Stimulated activated CD8-positive, alpha-beta memory T cell treated with anti-CD3 and anti-CD28 coated beads, Interleukin-4, amount 100 ng/mL, for 1 hour (primary cell): ENCODE measurements at places on chromosomes 3 and 15.

DNA sequence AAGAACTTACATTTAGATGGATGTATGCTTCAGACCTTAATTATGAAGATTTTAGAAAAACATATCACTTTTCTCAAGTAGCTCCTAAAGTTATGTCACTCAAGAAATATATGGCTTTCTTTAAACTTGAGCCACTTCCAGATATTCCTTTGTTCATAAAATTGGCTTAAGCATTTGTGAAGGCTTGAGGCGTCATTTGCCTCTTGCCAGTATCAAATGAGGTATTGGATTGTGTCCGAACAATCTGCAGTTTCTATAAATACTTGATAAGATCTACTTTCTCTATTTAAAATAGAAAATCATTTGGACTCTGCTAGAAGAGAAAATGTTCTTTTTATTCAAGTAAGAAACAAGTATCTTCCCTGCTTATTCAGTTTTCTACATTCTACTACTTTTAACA lies 102.6 kb downstream of the RSL24D1 start:
- DNase-seq: no peak

GRCh38 chr3:134357261-134357913 lies 16.9 kb downstream of the AMOTL2 start:
- DNase-seq: no peak

- no peak for DNase-seq
Measured at GRCh38 chr3:106392915-106393314, 524.1 kb upstream of the CBLB start.

DNA sequence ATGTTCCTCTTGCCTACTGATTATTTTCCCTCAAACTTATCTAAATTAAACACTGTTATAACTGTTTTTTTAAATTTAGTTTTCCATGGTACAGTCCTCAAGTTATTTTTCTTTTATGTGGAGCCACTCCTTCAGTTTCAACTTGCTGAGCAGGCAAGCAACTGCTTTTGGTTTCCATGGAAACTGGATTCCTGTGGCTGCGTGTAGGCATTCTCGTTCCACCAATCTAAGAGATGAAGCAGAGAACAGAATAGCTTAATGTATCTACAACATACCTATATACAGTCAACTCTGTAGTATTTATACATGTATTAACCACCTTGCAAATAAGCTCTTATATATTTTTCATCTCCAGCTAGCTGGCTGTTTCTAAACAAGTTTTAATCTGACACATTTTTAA lies 25.8 kb upstream of the ANXA2 start:
- DNase-seq: no peak

DNA sequence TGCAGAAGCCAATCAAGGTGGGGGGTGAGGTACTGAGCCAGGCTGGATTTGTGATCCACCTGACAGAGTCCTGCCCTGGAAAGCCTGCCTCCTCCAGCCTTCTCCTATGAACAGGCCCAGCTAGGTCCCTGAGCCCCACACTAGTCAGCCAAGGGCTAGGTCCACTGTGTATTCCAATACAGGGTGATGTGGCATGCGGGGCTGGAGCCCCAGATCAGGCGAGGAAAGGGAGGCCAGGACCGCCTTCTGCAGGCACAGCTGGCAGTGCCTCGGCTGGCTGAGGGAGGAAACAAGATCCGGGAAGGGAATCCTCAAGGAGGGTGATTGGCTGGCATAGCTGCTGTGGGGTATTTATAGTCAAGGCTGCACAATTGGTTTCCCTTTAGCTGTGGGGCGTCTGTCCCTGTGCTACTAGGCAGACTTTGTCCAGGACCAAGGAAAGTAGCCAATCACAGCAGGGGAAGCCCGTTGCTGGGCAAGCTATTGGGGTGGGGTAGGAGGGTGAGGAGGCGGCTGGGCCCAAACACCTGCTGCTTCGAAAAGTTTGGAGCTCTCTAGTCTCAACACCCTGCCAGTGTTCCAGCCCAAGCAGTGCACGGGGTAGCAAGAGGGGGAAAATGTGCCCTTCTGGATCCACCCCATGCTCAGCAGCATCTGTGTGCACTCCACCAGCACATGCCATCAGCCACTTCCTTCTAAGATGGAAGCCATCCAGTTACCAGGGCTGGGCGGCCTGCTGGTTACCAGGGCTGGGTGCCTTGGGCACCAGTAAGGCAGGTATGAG lies 5.9 kb downstream of the KY start:
- DNase-seq: no peak

DNA sequence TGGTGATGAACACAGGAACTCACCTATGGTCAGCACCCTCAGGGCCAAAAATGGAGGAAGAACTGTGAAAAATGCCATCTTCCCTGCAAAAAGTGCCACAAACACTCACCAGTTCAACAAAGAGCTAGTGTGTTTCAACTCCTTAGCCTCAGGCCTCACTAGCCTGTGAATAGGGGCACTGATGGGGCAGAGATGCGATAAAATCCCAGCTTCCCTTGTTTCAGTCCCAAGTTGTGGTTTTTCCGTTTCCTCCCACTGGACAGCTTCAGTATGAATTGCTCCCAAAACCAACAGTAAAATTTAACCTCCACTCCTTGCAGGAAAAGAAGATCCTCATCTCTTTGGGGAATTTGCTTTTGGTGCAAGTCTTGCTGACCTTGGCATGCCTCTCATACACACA lies 117.4 kb upstream of the ADAMTS9 start:
- DNase-seq: no peak
